Suppressor macrophage (primary cell): ENCODE measurements at places on chromosomes 3 and 15.
A peak's percentile ranks its signal among the peaks of the same experiment; 100 is the strongest.

DNA sequence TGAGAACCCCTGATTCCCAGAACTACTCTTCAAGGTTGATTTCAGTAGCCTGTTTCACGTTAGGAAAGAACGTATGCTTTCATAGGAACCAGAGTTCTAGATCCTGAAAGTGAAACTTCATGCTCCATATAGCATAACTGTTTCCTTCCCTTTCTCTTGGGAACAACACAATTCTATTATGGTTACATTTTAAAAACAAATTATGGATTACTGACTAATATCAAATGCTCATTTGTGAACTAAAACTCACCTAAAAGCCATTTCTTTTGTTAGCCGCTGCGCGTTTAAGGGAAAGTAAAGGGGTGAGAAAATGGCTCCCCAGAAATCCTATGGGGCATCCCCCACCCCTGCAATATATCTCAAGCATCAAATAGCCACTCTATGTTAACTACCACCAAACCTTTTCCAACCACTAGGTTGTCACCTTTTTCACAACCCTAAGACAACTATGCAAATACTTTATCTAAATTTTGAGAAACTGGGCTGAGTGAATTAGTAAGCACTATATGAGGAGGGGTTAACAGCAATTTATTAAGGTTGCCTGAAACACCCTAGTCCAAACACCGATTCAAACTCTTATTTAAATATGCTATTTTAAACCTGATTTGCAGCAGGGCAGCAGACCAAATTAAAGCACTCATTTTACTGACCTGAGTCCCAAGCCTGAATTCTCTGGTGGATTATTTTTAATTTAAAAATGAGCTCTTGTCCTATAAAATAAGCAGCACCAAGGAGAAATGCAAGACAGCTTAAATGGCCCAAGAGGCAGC lies 2.4 kb downstream of the SIAH2 start:
- DNase-seq = no peak

GRCh38 chr3:137771401-137772213 lies 7.5 kb downstream of the SOX14 start:
- no peak for DNase-seq

DNA sequence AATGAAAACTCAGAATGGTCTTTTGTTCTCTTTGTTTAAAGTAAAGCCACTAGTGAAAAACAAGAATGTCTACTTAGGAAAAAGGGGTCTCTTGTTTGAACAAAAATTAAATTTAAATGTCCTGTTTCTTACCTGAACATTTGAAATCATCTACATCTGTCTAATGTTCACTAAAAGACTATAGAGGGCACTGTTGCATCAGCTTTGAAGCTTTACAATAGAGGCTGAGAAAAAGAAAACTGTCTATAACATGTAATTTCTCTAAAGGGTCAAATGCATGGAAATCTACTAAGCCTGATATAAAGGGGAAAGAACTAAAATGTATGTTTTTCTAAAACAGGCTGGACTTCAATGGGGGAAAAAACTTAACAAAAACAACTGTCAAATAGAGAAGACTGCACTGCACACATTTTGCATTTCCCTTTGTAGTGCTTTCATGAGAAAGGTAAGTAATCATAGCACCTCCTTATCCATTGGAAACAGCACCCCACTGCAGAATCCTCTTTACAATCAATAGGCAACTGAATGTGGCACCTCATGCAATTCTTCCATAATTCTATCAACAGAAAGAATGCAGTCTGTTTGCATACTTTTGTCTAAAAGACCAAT lies 26.3 kb downstream of the DPH6 start:
- peak; percentile 44 for DNase-seq

GRCh38 chr3:61894988-61895935 lies 333.9 kb downstream of the PTPRG start:
- DNase-seq = no peak

DNA sequence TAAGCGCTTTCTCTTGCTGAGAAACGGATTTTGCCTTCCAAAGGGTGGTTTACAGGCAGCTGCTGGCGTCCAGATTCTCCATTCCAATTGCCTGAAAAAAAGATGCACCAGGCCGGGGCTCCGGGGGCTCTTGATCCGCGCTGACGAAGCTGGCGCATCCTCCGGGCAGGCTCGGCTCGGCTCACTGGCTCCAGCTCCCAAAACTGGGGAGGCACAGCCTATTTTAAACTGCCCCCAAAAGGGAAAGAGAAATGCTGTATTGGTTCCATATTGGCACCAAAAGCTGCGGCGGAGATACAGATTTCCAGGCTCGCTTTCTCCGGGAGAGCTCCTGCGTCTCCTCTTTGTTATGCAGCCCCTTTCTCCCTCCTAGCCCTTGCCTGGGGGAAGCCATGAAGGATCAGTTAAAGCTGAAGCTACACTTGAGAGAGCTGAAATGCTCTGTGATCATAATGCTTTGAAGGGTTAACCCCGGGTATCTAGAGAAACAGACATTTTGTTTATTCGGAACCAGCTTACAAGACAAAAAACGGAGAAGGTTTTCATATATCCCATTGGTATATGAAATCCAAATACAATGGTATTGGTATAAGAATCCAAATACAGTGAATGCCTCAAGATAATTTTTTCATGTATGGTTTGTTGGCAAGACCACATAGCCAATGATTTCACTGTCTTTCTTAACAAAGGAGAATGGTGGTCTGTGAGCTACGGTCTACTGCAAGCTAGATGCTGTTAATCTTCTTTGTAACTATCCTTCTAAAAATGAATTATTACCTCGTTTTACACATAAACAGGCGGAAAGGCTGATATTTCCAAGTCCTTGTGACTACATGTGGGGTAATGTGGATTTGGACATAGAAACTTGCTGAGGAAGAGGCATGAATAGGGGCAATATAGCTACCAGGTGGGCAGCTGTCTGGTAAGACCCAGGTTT lies 693 bp downstream of the CD200 start:
- peak; percentile 5 for DNase-seq

GRCh38 chr3:134370611-134371531 lies 3.4 kb downstream of the AMOTL2 start:
- no peak for DNase-seq

- peak; percentile 59 for DNase-seq
These were observed 148.7 kb upstream of the TGFBR2 start for GRCh38 chr3:30457726-30458125.

DNA sequence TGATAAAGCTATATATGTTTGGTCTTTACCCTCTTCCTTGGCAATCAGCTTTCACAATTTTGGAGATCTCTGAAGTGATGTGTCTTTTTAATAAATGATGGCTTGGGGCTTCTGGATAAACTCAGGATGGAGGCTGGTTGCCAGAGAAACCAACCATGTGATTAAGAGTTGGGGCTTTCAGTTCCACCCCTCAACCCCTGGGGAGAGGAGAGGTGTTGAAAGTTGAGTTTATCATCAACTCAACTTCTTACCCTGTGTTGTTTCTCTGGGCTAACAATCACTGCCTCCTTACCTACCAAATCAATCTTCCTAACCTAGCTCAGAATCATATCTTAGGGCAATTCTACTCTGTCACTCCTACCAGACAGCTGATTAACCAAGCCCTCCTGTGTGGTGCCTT lies 735.8 kb downstream of the ZPLD1 start:
- no peak for DNase-seq

DNA sequence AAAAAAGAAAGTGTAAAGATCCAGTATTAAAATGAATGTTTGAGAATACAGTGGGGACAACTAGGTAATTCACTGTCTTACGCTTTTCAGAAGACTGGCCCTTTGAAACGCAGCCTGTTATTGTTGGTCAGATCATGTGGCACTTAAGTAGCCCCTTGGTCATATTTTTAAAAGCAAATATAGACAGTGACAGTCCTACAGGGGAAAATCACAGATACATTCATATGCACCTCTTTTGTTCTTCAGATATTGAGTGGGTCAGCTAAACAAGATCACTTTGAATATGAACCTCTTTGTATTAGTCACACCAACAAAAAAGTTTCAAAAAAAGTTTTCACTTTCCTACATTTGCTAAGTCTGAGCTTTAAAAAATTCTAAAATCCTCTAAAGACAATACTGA lies 36.0 kb downstream of the TIGIT start:
- no peak for DNase-seq

DNA sequence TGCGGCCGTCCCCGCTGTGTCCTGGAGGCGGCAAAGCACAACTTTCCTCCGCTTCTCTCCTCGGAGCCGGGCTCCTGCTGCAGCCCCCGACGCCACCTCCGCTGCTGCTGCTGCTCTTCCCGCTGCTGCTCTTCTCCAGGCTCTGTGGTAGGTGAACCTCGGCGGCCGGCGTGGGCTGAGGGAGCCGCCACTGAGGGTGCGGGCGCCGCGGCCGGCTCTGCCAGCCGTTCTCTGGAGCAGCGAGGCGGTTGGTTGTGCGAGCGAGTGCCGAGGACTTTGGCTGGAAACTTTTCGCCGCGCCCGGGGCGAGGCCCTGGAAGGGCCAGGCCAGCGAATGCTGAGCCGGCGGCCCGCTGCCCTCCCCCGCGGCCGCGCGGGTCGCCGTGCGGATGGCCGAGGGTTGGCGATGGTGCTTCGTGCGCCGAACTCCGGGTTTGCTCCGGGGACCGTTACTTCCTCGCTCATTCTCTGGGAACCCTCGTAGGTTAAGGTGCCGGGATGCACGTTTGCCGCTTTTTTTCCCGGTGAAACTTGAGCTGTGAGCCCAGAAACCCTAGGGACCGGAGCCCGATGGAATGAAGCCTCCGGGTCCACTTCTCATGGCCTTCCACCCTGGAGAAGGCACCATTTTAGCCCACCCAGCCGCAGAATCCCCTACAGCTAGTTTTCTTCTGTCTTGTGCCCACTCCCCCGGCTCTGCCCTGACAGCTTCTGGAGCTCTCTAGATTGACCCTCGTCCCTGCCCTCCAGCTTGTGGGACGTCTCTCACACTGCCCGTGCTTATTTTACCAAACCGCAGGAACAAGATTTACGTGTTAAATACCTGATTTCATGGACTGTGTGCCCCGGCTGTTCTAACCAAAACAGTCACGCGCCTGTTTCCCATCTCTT lies 660 bp downstream of the NECTIN3 start:
- DNase-seq = peak; percentile 0
